ENCODE measurements at places on chromosomes 1 and 21.

- no peak for DNase-seq
These were observed 9.5 kb downstream of the SIKE1 start for GRCh38 chr1:114770989-114771388.

- DNase-seq = no peak
These were observed 4.4 kb upstream of the AUNIP start for GRCh38 chr1:25863486-25864262.

GRCh38 chr1:184755226-184756065 is 788 bp upstream of the EDEM3 start:
- peak; percentile 47 for DNase-seq

DNA sequence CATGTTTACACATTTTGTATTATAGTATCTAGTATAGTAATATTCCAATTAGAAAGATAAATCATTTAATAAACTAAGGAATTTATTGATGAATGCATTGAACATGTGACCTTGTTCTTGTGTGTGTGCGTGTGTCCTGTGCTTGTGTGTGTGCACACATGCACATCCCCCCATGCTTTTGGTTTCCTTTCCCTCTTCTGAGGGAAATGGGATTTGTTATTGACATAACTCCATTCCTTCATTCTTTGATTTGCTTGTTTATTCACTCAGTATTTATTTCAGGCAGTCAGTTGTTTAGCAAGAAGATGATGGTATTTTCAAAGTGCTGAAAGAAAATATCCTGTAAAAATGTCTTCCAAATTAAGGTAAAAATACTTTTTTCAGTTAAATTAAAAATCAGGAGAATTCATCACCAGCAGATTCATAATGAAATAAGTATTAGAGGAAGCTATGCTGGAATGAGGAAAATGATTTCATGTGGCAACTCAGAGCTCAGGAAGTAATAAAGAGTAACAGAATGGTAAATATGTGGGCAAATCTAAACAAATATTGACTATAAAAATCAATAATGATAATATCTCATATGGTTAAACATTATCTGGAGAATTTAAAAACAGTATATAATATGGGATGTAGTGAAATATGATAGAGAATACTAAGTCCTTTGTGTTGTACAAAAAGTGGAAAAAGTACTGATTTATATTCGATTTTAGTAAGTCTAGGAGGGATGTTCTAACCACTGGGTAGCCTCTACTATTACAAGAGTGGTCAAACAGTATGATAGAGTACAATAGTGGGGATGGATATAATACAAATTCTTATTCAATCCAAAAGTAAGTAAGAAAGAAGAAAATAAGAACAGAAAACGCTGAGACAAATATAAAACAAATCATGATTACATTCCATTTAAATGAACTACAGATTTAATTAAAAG is 35.2 kb upstream of the SIPA1L2 start:
- DNase-seq = no peak

GRCh38 chr1:18722270-18722669 is 91.6 kb downstream of the PAX7 start:
- DNase-seq = no peak

GRCh38 chr1:248243204-248243603 is 12.0 kb downstream of the OR2M4 start:
- peak; percentile 13 for DNase-seq

DNA sequence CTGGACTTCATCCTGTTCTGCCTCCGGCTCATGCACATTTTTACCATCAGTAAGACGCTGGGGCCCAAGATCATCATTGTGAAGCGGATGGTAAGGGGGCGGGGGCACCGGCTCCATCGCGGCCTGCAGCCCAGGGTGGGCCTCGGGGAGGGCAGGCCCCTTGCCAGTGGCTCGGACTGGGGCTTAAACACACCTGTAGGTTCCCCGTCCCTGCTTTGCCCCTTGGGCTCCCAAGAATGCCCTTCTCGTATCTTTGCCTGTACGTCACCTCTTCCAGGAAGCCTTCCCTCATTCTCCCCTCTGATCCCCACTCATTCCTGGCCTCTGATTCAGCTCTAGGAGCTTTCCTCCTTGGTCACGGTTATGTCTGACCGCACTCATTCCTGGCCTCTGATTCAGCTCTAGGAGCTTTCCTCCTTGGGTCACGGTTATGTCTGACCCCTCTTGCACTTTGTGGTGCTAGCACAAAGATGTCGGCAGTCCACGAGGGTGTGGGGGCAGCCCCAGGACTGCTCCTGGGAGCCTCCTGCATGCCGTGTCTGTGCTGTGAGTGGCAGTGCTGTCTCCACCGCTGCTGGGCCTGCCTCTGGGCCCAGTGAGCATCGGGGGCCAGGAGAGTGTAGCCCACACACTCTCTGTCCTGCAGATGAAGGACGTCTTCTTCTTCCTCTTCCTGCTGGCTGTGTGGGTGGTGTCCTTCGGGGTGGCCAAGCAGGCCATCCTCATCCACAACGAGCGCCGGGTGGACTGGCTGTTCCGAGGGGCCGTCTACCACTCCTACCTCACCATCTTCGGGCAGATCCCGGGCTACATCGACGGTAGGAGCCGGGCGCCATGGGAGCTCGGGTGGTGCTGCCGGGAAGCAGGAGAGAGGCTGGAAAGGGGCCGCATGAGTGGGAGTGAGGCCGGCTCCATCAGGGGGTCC is 49.1 kb upstream of the LRRC3 start:
- no peak for DNase-seq

DNA sequence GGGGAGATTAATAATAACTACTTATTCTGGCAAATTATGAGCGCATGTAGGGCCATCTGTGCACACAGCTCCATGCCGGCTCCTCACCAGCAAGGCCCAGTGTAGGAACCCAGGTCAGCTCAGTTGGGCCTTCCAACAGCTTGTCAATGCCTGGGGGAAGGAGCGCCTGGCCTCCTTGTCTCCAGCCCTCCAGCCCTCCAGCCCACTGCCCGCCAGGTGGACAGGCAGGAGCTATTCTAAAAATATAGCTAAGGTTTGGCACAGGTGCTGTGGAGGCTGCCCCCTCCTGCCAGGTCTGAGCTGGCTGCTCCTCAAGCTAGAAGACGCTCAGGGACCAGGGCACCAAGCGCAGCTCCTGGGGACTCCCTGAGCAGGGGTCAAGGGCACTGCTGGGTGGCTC is 85.7 kb downstream of the GRIK3 start:
- DNase-seq = no peak

- DNase-seq = no peak
These were observed 131.4 kb downstream of the IER5 start for GRCh38 chr1:181219938-181220337.

DNA sequence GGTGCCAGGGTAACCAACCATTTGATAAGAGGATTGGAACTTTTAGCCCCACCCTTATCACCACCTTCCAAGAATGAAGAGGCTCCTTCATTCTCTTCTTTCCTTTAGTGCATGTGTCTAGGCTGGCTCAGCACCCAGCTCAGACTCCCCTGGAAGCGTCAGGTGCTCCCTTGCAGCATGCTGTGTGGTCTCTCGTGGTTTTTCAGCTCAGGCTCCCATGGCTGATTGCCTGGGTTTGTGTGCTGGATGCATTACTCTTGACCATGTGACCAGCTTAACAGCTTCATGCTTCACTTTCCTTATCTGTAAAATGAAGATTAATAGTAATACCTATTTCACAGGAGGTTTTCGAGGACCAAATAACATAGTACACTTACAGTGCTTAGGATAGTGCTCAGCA is 198.4 kb downstream of the HHAT start:
- no peak for DNase-seq

DNA sequence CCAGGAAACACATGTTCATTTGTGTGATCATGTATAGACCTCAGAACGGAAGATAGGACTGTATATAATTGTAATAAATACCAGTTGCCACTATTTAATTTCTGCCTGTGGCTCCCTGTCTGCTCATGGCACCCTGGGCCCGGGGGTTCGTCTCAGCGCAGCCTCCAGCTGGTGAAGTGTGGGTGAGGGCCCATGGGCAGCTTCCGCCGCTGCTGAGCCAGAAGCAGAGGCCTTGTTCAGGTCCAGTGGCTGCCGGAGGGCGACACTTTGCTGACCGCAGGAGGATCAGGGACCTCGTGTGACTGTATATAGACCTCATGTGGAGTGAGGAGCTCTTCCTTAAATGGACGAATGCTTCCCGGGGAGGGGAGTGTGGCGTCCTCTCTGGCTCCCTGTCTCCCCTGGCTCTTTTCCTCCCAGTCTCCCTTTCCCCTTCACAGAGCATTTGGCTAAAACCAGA is 155.9 kb downstream of the PEX14 start:
- DNase-seq = no peak
